ENCODE measurements at places on chromosomes 4 and X.

GRCh38 chr4:15756361-15756861 is 21.7 kb upstream of the CD38 start:
- no peak for DNase-seq

- DNase-seq: no peak
Measured at GRCh38 chr4:137393044-137393443, 139.2 kb downstream of the PCDH18 start.

GRCh38 chr4:87953826-87954225 is 21.7 kb upstream of the SPP1 start:
- DNase-seq: no peak

DNA sequence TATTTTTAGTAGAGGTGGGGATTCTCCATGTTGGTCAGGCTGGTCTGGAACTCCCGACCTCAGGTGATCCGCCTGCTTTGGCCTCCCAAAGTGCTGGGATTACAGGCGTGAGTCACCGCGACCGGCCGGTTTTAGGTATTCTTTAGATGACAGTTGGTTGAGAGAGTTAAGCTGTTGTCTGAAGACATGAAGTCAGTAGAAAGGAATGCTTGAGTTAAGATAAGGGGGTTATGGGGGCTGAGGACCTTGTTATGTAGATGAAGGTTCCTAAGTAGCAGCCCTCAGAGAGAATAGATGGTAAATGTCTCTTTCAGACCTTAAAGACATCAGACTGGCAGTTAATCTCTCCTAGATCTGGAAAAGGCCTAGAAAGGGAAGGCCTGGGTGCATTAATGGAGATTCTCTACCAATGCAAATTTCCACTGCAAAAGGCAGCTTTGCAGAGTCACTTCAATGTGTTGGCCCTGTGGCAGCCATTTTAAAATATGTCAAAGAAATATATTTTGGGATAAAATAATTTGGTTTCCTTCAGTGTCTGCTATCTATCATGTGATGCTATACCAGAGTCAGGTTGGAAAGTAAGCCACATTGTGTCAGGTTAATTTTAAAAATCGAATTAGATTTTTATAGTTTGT is 6.4 kb upstream of the ZNF674 start:
- no peak for DNase-seq

Measured in mesenteric fat pad (tissue), 1 donor.